ENCODE measurements at places on chromosomes 7 and 10.

- no peak for DNase-seq
Measured at GRCh38 chr7:73834626-73835191, 3.9 kb downstream of the CLDN4 start.

DNA sequence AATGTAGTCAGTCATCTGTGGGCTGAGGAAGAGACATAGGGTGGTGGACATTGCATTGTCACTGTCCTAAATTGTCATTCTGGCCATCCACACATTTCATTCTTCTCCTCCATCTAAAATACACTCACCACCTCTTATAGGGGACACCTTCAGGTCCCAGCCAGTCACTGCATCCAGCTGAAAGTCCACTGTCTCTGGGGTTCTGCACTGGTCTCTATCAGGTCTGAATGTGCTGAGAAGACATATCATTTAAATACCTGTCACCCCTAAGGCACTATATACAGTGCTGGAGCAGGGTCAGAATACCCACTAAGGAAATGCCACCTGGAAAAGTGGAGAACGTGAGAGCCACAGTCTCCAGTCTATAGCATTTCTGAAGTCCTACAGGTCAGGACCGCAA lies 29.6 kb downstream of the SH2D4B start:
- DNase-seq = no peak

GRCh38 chr10:124035928-124036558 lies 57.4 kb downstream of the CHST15 start:
- DNase-seq = no peak

GRCh38 chr10:26970667-26971066 lies 109.9 kb upstream of the ABI1 start:
- no peak for DNase-seq

DNA sequence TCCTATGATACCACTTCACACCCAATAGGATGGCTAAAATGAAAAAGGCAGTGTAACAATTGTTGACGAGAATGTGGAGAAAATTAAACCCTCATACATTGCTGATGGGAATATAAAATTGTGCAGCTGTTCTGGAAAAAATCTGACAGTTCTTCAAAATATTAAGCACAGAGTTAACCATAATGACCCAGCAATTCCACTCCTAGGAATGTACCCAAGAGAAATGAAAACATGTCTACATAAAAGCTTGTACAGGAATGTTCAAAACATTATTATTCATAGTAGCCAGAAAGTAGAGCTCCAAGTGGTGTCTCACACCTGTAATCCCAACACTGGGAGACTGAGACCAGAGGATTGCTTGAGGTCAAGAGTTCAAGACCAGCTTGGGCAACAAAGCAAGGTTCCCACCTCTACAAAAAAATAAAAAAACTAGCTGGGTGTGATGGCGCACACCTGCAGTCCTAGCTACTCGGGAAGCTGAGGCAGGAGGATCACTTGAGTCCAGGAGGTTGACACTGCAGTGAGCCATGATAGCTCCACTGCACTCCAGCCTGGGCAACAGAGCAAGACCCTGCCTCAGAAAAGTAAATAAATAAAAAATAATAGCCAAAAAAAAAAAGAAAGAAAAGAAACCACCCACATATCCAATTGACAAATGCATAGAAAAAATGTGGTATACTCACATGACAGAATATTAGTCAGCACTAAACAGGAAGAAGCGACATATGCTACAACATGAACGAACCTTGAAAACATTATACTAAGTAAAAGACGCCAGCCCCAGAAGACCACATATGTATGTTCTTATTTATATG lies 5.0 kb downstream of the RHEB start:
- no peak for DNase-seq

DNA sequence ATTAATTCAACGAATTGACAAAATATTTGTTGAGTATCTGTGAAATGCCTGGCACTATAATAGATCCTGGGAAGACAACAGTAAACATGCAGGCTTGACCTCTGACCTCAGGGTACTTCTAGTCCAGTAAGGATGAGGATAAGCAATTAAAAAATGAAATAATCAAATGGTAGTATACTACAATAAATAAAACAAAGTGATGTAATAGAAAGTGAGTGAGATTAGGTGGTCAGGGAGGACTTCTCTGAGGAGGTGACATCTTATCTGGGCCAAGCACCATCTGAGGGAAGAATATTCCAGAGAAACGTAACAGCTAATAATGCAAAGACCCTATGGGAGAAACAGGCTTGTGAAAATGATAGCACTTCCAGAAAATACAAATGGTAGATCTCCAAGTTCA lies 50.1 kb upstream of the RHOBTB1 start:
- no peak for DNase-seq

DNA sequence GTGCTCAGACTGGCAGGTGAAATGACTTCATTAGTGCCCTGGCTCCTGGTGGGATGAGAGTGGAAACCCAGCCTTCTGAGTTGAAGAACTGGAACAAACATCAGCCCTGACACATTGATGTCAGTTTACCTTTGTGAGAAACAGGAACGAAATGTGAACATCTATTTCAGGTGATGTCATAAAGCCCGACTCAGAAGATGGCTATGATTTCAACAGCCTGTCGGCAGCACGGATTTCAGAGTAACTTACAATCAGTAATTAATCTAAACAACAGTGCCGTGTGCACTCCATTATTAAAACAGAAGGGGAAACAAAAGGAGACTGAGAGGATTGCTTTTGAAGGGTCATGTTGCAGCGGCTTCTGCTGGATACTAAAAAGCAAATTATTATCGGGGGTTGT lies 243.2 kb downstream of the FRMD4A start:
- DNase-seq = no peak

- DNase-seq = no peak
Measured at GRCh38 chr10:7275761-7276440, 134.9 kb downstream of the SFMBT2 start.

DNA sequence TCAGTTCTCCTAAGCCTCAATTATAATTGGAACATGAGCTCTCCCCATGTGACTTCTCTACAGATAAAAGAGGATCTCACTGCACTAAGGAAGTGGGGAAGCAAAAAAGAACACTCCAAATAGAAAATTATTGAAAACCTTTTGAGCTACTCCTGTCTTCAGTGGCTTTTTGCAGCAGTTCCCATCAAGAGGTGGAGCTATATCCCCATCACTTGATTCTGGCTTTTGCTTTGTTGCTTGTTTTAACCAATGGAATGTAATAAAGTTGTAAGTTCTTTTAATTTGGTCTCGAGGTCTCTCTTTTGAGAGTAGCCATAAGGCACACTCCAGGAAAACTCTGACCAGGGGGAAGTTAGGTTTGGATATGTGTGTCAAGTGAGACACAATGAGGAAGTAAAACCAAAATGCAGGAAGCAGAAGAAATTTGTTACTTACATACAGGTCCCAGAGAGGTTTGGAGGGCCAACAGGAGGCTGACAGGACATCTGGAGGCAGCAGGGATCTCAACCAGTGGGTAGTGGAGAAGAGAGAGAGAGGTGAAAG lies 569.4 kb downstream of the HTR7 start:
- DNase-seq = no peak

Measured in stimulated activated CD4-positive, alpha-beta T cell treated with anti-CD3 and anti-CD28 coated beads, Interleukin-4, amount 100 ng/mL, for 4 hours (primary cell).